ENCODE measurements at places on chromosomes 1 and 21. TPM values are rescaled to one million over a fixed set of nuclear protein-coding genes. Genes with fewer than 3 reads are reported as not detected.

DNA sequence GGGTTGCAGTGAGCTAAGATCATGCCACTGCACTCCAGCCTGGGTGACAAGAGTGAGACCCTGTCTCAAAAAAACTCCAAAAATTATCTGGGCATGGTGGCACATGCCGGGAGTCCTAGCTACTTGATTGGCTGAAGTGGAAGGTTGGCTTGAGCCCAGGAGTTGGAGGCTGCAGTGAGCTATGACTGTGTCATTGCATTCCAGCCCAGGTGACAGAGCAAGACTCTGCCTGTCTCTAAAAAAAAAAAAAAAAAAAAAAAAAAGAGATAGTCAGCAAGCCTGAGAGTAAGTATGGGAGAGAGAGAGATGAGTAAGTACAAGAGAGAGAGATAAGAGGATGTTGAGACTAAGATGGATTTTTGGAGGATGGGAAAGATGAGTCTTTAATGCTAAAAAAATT, 180.8 kb upstream of the CACYBP start:
- DNase-seq = no peak
- peaks cover 23% of the 10 kb centered on the region for H3K36me3 ChIP-seq
- H3K27ac ChIP-seq = no peak overlapping the region
- H3K4me3 ChIP-seq = no peak overlapping the region

- peaks cover 2% of the 10 kb centered on the region for H3K4me1 ChIP-seq
- no peaks in the 10 kb centered on the region for H3K27me3 ChIP-seq
- H3K27ac ChIP-seq = no peak overlapping the region
- no peak overlapping the region for H3K4me3 ChIP-seq
- DNase-seq = no peak
Observed at GRCh38 chr1:211487672-211488208, 4.2 kb downstream of the RD3 start.

- H3K27me3 ChIP-seq = no peaks in the 10 kb centered on the region
Observed at GRCh38 chr1:187691439-187691838, 862.7 kb downstream of the PLA2G4A start.

DNA sequence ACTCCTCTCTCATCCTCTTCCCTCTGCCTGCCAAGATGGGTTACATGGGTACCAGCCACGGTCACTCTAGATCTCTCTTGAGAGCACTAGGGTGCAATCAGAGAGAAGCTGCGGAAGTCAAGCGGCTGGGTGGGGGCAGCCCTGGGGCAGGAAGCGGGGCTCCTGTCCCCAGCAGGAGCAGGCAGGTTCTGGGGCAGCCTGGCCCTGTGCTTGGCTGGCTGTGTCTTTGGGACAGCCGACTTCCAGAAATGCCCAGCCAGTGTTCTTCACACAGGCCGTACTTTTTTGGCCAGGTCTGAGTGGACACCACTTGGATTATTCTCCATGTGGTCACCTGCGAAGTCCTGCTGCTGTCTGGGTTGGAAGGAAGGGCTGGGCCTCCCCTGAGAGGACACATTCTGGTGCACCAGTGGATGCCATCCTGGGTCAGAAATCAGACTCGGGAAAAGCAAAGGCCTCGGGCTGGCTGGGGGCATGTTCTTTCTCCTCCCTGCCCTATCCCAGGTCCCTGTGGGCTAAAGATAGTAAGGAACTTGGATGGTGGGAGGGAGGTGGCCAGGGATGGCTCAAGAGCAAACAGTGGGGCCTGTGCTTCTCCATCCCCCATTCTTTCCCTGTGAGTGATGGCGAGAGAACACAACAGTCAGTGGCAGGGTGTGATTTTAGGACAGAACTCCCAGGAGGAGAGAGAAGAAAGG, 93.7 kb downstream of the ITPKB start:
- peaks cover 43% of the 10 kb centered on the region for H3K36me3 ChIP-seq
- DNase-seq = no peak
- H3K27me3 ChIP-seq = no peaks in the 10 kb centered on the region

DNA sequence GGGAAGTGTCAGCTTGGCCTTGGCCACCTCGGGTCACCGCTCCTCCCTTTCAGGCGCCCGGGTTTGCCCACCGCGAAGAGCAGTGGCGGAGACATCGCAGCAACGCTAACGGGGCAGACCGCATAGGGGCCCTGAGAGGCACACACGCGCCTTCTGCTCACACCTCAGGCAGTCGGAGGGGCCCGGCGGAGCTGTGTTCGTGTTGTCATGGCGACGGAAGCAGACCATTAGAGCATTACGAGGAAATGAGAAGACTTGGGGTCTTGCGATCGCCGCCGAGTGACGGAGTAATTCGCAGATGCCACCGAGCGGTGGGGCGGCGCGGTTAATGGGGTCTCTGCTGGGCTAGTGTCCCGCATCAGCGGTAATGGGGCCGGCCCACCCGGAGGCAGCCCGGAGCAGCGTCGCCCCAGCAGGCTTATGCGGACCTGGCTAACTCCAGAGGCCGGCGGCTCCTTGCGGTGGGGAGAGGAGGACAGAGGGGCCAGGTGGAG, 144.1 kb downstream of the TNR start:
- H3K27me3 ChIP-seq = peaks cover 14% of the 10 kb centered on the region
- no peaks in the 10 kb centered on the region for H3K36me3 ChIP-seq
- no peak for DNase-seq
- H3K4me1 ChIP-seq = peaks cover 11% of the 10 kb centered on the region

GRCh38 chr21:41743321-41744027, 23.4 kb downstream of the RIPK4 start:
- no peak for DNase-seq
- no peaks in the 10 kb centered on the region for H3K36me3 ChIP-seq
- H3K4me1 ChIP-seq = no peaks in the 10 kb centered on the region
- H3K4me3 ChIP-seq = no peak overlapping the region

DNA sequence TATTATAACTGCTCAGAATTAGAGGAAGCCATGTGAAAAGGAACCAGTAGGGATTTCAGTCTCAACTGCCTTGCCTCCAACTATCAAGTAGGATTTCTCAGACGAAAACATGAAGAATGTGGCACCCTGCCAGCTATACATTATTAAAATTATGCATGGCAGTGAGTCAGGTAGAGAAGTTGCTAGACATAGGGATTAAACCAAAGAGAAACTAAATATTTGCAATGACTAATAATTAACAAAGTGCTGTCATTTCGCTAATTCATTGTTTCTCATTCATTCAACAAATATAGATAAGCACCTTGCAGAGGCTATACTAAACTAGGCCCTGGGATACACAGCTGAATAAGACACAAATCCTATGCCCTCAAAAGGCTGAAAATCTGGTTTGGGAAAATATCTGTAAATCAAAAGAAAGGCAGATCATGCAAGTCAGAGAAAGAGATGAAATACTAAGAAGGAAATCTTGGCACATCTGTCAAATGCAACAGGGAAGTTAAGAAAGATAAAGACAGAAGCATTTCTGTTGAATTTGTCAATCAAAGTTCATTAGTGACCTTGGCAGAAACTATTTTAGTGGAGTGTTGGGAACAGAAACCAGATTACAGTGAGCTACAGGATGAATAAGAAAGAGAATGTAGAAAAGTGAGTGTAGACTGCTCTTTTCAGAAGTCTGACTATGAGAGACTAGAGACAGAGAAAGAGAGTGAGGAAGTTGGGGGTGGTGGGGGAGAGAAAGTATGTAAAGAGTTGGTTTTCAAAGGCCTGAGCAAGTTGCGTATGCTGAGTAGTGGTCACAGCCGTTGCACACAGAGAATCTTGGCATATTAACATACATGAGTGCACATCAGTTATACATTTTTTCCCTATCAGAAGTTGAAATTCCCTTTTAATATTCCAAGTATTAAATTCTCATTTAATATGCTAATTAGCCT, 14.7 kb upstream of the NBPF11 start:
- no peaks in the 10 kb centered on the region for H3K36me3 ChIP-seq
- H3K4me3 ChIP-seq = no peak overlapping the region
- H3K4me1 ChIP-seq = no peaks in the 10 kb centered on the region
- no peak overlapping the region for H3K27ac ChIP-seq
- no peak for DNase-seq
- H3K27me3 ChIP-seq = peaks cover 22% of the 10 kb centered on the region

GRCh38 chr1:94418664-94419655, 771 bp downstream of the ABCD3 start:
- peaks cover 10% of the 10 kb centered on the region for H3K27me3 ChIP-seq
- peak overlapping the region; percentile 42 for H3K27ac ChIP-seq
- no peak for DNase-seq
- H3K36me3 ChIP-seq = peaks cover 5% of the 10 kb centered on the region

GRCh38 chr1:205510308-205510950, 6.0 kb downstream of the CDK18 start:
- DNase-seq = no peak
- no peak overlapping the region for H3K4me3 ChIP-seq
- peaks cover 5% of the 10 kb centered on the region for H3K4me1 ChIP-seq
- H3K27ac ChIP-seq = no peak overlapping the region

DNA sequence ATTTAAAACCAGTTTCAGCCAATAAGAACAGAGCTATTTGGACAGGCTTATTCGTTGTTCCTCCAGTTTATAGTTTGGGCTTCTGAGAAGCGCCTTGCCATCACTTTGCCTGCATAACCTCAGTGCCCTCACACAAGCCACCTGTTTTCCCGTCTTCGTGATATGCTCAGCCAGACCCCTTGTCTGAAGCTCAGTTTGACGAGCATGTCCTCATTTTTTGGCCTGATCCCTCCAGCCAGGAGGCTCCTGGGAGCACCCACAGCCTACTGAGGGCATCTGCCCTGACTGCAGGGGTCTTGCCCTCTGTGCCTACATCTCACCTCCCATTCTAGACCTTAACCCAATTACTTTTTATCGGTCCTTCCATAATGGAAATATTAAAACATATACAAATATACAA, 95.3 kb downstream of the ADARB1 start:
- DNase-seq = no peak
- H3K27me3 ChIP-seq = no peaks in the 10 kb centered on the region
- peaks cover 19% of the 10 kb centered on the region for H3K36me3 ChIP-seq
- H3K27ac ChIP-seq = no peak overlapping the region

DNA sequence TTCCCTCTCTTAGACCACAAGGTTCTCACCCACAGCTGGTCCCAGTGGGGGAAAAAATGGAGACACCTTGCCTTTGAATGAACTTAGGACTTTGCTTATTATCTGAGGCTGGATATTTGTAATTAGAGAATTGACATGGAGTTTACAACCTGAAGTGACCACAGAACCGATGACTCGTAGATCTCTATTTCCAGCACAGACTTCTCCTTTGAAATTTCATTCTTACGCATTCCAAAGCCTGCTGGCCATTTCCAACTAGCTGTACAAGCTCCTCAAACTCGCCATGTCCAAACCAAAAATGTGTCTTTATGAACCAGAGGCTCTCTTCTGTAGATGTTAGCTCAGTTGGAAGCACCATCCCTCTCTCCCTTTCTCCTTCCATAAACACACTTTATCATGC, 12.0 kb downstream of the RAB7B start:
- no peak overlapping the region for H3K4me3 ChIP-seq
- no peak for DNase-seq
- H3K27ac ChIP-seq = no peak overlapping the region
- H3K27me3 ChIP-seq = peaks cover 19% of the 10 kb centered on the region
- H3K4me1 ChIP-seq = no peaks in the 10 kb centered on the region
- H3K36me3 ChIP-seq = no peaks in the 10 kb centered on the region

- no peaks in the 10 kb centered on the region for H3K4me1 ChIP-seq
- DNase-seq = no peak
- no peak overlapping the region for H3K27ac ChIP-seq
- no peak overlapping the region for H3K4me3 ChIP-seq
- peaks cover 34% of the 10 kb centered on the region for H3K27me3 ChIP-seq
Observed at GRCh38 chr21:41321211-41321907, 4.8 kb downstream of the FAM3B start.

DNA sequence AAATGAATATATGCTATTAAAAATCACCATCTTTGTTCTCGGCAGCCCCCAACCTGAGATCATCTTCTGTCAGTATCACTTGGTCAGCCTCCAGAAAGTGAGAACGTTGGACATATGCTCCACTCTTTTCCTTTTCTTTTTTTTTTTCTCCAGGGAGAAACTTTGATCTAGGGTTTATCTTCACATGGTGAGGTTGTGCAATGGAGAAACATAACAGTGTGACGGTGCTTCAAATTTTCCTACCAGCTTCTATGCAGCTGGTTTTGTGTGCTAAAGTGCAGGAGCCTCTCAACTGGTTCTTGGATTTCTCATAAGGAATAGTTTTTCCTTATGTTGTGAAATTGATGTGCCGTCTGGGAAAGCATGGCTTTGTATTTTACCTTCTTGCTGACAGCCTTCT, 1202.9 kb downstream of the NCAM2 start:
- no peak overlapping the region for H3K27ac ChIP-seq
- no peaks in the 10 kb centered on the region for H3K27me3 ChIP-seq
- H3K36me3 ChIP-seq = no peaks in the 10 kb centered on the region

Gene TPTE
- total RNA-seq = not detected

Gene ACTL8
- total RNA-seq = not detected

Gene PEX11B
- total RNA-seq = 33.2 TPM

Gene LEMD1
- 1.1 TPM for total RNA-seq

Gene AIRE
- 0.58 TPM for total RNA-seq

Gene HUNK
- 0.05 TPM for total RNA-seq

Gene CD48
- 404 TPM for total RNA-seq

Gene NBPF6
- not detected for total RNA-seq

Gene SLC44A5
- total RNA-seq = 0.98 TPM

Data from activated CD4-positive, alpha-beta memory T cell treated with anti-CD3 and anti-CD28 coated beads, Interleukin-2, amount 10 ng/mL, durations not matched to agents 7 days and 5 days (primary cell).